ENCODE measurements at places on chromosomes 3 and 15.

GRCh38 chr3:138479438-138479863, 45.0 kb downstream of the ESYT3 start:
- no peaks in the 10 kb centered on the region for H3K4me1 ChIP-seq
- H3K27ac ChIP-seq = no peak overlapping the region
- H3K4me3 ChIP-seq = no peak overlapping the region
- no peaks in the 10 kb centered on the region for H3K27me3 ChIP-seq
- no peak for DNase-seq

DNA sequence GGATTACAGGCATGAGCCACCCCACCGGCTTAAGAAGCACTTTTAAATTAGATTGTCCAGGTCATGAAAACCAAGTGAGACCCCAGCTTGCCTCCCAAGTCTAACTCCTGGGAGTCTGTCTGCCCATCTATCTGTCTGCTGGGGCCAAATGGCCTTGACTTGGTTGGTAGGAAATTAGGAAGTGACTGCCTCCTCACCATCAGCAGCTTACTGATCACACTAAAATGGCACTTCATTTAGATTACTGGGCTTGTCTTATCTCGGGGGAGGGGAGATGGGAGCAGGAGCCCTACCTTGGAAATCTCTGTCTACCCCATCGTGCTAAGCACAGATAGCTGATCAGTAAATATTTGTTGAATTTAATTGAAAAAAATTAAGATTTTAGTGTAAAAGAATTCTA, 5.6 kb upstream of the LRRC2 start:
- H3K27me3 ChIP-seq = peaks cover 3% of the 10 kb centered on the region
- no peaks in the 10 kb centered on the region for H3K36me3 ChIP-seq
- DNase-seq = no peak
- H3K4me1 ChIP-seq = peaks cover under 1% of the 10 kb centered on the region

DNA sequence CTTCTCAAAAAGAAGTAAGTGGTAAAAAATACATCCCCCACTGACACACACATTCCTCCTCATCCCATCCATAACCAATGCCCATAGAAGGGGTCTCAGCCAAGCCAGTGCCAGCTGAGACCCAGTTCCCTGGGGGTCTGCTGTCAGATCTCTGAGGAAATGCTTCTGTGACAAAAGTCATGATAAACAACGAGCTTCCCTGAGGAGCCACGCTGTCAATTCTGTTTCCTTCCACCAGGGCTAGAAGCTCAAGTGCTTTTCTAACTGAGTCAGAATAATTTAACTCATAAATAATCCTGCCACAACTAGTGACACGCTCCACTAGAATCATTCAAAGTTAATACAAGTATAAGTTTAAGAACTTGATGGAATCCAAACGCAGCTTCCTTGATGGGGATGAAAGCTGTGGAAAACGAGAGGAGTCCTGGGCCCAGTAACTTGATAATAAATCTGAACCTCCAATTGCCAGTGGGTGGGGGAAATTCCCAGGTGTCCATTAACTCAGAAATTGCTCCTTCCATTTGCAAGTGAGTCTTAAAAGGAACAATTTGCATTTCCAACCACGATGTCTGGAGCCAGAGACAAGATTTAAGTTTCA, 348.7 kb upstream of the LMCD1 start:
- no peaks in the 10 kb centered on the region for H3K4me1 ChIP-seq
- no peaks in the 10 kb centered on the region for H3K36me3 ChIP-seq
- no peak overlapping the region for H3K4me3 ChIP-seq
- no peak for DNase-seq
- no peaks in the 10 kb centered on the region for H3K27me3 ChIP-seq

DNA sequence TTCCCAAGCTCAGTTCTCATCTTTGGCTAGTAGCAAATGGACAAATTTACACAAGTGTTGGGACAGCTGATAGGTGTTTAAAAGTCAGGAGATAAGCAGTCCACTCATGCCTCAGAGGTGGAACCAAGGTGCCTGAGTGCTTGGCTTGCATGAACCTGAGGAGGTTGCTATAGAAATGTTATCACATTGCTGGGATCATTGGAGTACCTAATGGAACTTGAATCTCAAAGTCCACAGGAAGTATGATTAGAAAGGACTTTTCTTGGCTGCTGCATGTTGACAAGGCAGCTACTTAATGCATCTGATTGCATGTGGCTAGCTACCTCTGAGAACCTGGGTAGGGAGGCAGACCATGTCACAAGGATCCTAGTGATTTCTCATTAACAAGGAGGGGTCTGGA, 39.5 kb upstream of the C3orf80 start:
- no peak overlapping the region for H3K4me3 ChIP-seq
- no peaks in the 10 kb centered on the region for H3K36me3 ChIP-seq
- H3K4me1 ChIP-seq = no peaks in the 10 kb centered on the region
- no peaks in the 10 kb centered on the region for H3K27me3 ChIP-seq

- no peaks in the 10 kb centered on the region for H3K27me3 ChIP-seq
- no peaks in the 10 kb centered on the region for H3K4me1 ChIP-seq
- H3K4me3 ChIP-seq = no peak overlapping the region
- no peak overlapping the region for H3K27ac ChIP-seq
- no peaks in the 10 kb centered on the region for H3K36me3 ChIP-seq
- no peak for DNase-seq
Observed at GRCh38 chr3:70829092-70829491, 516.7 kb upstream of the MDFIC2 start.

DNA sequence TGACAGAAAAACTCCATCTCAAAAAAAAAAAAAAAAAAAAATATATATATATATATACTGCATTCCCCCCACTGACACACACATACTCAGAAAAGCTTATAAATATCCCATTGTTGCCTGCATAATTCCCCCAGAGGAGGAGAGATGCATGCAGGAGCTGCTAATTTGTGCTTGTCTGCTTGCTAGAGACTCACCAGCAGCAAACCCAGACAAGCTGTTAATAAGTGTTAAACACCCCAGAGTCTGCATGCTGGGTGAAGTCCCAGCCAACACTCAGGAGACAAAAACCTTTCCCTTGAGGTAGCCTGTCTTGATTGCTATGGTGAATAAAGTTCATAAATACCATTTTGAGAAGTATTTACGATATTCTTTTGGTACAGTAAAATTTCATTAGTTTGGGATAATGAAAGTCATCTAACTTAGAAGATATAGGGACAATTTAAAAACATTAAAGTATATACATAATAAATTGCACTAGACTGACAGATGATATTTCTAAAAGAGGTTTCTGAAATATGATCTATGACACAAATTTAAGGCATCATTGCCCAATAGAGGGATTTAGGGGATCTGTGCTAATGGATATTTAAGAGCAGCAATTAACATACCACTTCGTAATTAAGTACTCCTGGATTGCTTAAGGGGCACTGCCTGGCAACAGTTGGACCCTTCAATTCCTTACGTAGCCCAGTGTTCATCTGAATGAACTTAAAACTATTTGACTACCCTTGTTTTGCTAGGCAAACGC, 400.0 kb upstream of the C2CD4B start:
- no peaks in the 10 kb centered on the region for H3K36me3 ChIP-seq

DNA sequence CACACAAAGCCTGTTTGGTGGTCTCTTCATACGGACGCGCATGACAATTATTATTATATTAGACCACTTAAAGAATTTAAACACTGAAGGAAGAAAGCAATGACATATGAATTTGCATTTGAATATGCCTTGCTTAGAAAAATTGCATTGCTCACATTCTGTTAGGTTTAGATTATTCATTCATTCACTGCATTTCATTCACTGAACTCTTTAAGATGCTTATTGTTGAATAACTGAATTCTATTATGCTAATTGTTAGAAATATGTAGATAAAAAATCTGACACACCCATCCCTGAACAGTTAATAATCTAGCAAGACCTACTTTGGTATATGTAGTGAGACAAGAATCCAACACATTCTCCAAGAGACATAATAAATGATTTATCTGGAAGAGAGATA, 94.4 kb upstream of the PEX5L start:
- no peak for DNase-seq
- no peaks in the 10 kb centered on the region for H3K36me3 ChIP-seq
- H3K4me1 ChIP-seq = no peaks in the 10 kb centered on the region
- no peaks in the 10 kb centered on the region for H3K27me3 ChIP-seq
- no peak overlapping the region for H3K27ac ChIP-seq

- no peak for DNase-seq
- no peaks in the 10 kb centered on the region for H3K36me3 ChIP-seq
- peak overlapping the region; percentile 94 for H3K27ac ChIP-seq
- H3K27me3 ChIP-seq = no peaks in the 10 kb centered on the region
- H3K4me1 ChIP-seq = peaks cover 42% of the 10 kb centered on the region
Observed at GRCh38 chr15:42549741-42550392, 1.2 kb downstream of the HAUS2 start.

GRCh38 chr3:113277941-113278598, 66.7 kb downstream of the BOC start:
- H3K4me1 ChIP-seq = peaks cover 5% of the 10 kb centered on the region
- no peak overlapping the region for H3K4me3 ChIP-seq
- H3K27ac ChIP-seq = no peak overlapping the region
- no peak for DNase-seq
- no peaks in the 10 kb centered on the region for H3K36me3 ChIP-seq

DNA sequence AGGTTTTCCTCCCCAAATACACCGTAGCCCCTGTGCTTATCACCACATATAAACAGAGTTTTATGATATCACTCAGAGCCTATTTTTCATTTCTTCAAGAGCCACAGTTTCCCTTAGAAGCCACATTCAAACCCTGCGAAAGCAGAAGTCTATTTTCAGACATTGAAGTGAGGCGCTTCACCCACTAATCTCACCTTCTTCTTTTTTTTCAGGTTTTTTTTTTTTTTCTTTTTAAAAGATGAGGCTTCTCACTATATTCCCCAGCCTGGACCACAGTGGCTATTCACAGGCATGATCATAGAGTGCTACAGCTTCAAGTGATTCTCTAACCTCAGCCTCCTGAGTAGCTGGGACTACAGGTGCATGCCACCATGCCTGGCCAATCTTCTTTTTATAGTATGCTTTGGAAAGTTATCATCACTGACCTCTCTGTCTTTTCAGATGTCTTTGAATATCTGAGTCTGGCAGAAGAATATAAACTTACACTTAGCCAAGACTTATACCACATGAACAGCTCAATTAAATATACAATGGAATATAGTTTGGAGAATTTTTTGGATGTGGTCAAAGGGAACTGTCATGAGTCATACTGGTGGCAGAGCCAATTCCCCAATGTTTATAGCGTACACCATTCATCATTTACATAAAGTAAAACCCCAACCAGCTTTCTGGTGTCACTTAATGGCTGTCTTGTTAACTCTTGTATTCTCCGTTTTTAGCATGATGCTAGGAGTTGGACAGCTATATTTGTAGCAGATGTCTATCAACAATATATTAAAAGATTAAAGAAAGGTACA, 59.7 kb upstream of the CCDC50 start:
- DNase-seq = no peak
- H3K4me1 ChIP-seq = no peaks in the 10 kb centered on the region
- no peak overlapping the region for H3K4me3 ChIP-seq
- no peaks in the 10 kb centered on the region for H3K27me3 ChIP-seq

DNA sequence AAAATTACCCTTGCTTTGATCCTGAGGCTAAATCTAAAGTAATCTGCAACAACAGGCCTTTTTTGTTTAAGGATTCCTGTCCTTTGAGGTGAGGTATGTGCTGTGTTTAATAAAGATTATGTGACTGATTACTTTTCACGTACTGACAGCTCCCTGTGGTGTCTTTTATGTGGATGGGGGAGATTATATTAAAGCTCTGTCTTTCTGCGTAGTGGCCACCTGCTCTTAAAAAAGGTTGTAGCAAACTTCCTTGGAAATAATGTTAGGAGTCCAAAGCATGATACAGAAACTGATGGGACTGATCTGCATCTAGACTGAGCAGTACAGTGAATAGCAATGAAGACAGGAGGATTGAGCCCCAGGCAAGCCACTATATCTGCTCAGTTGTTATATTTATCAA, 453.0 kb upstream of the GOLIM4 start:
- no peaks in the 10 kb centered on the region for H3K4me1 ChIP-seq
- no peak overlapping the region for H3K27ac ChIP-seq
- no peak for DNase-seq
- no peak overlapping the region for H3K4me3 ChIP-seq
- H3K27me3 ChIP-seq = no peaks in the 10 kb centered on the region
- no peaks in the 10 kb centered on the region for H3K36me3 ChIP-seq

- no peak for DNase-seq
- no peak overlapping the region for H3K4me3 ChIP-seq
- H3K27me3 ChIP-seq = no peaks in the 10 kb centered on the region
- H3K27ac ChIP-seq = no peak overlapping the region
Observed at GRCh38 chr3:70800951-70801350, 488.5 kb upstream of the MDFIC2 start.

- H3K27me3 ChIP-seq = no peaks in the 10 kb centered on the region
- H3K4me3 ChIP-seq = no peak overlapping the region
- no peaks in the 10 kb centered on the region for H3K36me3 ChIP-seq
Observed at GRCh38 chr15:62889734-62890505, 152.6 kb upstream of the TPM1 start.

- no peak overlapping the region for H3K4me3 ChIP-seq
- H3K27ac ChIP-seq = peak overlapping the region; percentile 17
- no peaks in the 10 kb centered on the region for H3K36me3 ChIP-seq
- no peaks in the 10 kb centered on the region for H3K27me3 ChIP-seq
Observed at GRCh38 chr15:71083349-71083748, 31.9 kb upstream of the THSD4 start.

DNA sequence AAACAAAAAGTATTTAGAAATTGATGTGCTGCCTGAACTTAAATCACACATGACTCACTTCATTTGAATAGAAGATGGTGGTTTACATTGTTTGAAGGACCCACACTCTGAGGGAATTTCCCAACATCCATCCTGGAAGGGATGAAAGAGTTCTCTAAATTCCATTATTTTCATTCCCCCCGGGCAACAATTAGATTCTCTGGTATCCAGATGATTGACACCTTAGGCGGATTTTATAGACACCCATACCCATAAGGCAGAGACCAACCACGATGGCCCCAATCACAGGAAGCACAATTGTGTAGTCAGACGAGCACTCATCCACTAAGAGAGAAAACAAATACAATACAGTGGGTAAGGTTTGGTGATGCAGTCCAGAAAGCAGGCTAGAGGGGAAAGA, 24.6 kb upstream of the MCCC1 start:
- H3K27ac ChIP-seq = no peak overlapping the region
- DNase-seq = no peak
- H3K36me3 ChIP-seq = no peaks in the 10 kb centered on the region
- H3K4me3 ChIP-seq = no peak overlapping the region
- H3K27me3 ChIP-seq = no peaks in the 10 kb centered on the region
